Natural killer cell treated with Interleukin-12 subunit alpha and Interleukin-12 subunit beta and Interleukin-15 and Interleukin-18, amount 100 ng/mL, for 72 hours (primary cell): ENCODE measurements at places on chromosomes 11 and 22.

GRCh38 chr11:1514336-1515061 lies 27.9 kb upstream of the MOB2 start:
- DNase-seq = no peak

DNA sequence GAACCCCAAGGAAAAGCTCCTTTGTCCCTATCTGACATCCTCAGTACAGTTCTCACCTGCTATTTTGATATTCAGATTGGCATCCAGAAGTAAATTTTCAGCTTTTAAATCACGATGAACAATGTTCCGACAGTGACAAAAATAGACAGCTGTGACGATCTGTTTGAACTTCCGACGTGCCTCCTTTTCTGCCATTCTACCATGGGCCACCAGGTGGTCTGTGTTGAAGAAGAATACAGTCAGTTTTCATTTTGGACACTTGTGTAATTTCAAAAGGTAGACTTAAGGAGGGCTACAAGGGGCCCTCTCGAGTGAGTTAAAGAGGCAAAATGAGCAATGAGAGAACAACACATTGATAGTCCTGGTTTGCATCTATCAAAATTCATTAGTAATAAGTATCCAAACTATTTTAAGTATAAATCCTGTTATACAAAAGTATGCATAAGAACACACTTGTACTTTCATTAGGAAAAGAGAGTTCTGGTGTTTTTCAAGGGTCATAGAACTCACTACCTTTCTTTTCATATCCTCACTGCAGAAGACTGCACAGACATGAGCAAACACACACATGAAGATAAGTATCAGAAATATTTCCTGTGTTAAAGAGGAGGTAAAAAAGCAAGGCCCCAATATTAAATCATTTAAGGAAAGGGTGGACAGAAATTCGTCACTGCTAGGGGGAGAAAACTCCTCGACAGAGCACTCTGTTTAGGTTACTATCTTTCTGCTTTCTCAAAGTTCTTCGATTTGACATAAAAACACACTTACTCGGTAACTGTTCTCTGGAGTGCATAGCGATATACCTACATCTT lies 89.9 kb upstream of the APOA1 start:
- DNase-seq = no peak

DNA sequence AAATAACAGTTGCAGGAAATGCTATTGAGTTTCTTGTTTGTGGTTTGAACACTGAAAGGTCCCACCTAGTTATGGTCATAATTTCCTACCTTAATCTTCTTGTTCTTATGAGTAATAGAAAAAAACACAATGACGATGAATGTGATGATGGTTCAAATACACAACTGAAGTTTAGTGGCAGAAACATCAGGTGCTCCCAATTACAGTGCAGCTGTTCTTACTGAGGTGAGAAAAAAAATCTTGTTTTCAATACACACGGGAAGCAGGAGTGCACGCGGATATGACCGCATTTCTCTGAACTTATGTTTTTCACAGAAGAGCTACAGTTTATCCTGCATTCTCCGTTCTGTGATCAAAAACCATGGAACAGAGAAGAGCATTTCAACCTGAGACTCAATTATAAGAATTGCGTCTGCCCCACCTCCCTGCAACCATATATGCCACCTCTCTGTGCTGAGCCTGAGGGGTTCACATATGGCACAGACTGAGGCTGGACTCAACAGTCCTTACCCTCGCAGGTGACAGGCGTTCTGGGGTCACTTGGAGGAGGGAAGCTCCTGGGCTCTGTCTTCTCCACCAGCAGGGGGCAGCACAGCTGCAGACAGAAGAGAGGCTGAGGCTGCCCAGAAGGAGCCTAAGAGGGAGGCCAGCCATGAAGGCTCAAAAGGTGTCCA lies 99.7 kb upstream of the IGLL5 start:
- DNase-seq = no peak

DNA sequence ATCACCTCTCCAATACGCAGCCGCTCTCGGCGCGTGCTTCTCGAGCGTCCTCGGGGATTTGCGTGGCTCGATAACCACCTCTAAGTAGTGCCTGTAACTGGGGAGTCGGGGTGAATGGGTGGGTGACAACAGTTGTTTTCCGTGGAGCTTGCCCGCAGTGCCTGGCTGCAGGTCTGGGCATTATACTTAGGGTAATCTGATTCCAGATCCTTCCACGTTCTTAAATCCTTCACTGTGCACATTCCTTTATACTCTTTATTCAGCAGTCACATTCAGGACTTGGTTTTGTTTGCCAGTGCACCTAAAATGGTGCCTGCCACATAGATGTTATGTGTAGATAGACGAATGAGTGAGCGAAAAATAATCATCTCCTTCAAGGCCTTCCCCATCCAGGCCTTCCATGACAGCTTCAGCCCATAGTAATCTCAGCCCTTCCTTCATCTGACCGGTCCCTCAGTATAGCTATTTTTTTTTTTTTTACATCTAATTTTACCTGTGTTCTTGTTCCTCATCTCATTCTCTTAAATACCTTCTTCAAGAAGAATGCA lies 602 bp downstream of the NAT10 start:
- no peak for DNase-seq

GRCh38 chr11:19864141-19865140 lies 151.8 kb downstream of the NAV2 start:
- DNase-seq = no peak

GRCh38 chr11:2805388-2806056 lies 80.1 kb downstream of the CDKN1C start:
- no peak for DNase-seq
